Fibroblast of skin of back (primary cell): ENCODE measurements at places on chromosomes 1 and 21.

GRCh38 chr1:75615613-75616435 lies 4.9 kb upstream of the SLC44A5 start:
- peak; percentile 46 for DNase-seq

- DNase-seq, result no peak
Measured at GRCh38 chr1:169868978-169869377, 24.7 kb downstream of the SCYL3 start.

- DNase-seq, result no peak
Measured at GRCh38 chr1:96256130-96256790, 465.3 kb upstream of the PTBP2 start.

GRCh38 chr1:222454186-222454585 lies 93.7 kb downstream of the HHIPL2 start:
- peak; percentile 46 for DNase-seq

DNA sequence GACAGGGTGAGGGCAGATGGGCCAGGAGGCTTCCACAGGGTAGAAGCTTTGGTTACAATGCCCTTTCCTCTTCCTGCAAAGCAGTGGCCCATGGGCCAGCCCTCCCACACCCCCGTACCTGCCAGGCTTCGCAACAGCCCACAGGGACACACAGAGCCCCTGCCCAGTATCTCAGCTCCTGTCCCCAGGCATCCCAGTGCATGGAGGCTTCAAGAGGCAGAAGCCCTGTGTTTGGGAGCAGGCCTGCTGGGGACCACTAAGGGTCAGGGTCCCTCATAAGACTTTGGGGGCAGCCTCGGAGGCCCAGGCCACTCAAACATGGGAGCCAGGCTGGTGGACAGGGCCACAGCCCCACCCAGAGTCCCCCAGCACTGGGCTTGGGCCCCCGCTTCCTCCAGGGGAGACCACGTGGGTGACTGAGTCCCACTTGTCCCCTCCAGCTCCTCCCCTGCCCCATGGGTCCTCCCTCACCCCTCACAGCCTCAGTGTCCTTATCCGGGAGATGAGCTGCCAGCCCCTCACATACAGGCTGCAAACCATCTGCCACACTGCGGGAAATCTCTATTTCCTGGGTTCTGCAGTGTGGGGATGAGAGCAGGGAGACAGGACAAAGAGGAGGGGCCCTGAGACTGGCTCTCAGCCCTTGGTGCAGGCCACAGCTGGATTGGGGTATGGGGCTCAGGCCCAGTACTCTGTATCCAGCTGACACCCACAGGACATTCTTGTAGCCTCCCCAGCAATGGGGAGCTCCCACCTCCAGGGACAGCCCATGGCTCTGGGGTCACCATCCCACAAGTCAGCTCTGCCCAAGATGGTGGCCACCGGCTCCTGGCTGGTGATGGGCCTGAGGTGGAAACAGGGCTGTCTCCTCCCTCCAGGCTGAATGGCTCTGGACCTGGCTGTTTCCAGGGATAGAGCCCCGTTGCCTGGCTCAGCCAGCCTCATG lies 50.7 kb downstream of the WNT9A start:
- no peak for DNase-seq

DNA sequence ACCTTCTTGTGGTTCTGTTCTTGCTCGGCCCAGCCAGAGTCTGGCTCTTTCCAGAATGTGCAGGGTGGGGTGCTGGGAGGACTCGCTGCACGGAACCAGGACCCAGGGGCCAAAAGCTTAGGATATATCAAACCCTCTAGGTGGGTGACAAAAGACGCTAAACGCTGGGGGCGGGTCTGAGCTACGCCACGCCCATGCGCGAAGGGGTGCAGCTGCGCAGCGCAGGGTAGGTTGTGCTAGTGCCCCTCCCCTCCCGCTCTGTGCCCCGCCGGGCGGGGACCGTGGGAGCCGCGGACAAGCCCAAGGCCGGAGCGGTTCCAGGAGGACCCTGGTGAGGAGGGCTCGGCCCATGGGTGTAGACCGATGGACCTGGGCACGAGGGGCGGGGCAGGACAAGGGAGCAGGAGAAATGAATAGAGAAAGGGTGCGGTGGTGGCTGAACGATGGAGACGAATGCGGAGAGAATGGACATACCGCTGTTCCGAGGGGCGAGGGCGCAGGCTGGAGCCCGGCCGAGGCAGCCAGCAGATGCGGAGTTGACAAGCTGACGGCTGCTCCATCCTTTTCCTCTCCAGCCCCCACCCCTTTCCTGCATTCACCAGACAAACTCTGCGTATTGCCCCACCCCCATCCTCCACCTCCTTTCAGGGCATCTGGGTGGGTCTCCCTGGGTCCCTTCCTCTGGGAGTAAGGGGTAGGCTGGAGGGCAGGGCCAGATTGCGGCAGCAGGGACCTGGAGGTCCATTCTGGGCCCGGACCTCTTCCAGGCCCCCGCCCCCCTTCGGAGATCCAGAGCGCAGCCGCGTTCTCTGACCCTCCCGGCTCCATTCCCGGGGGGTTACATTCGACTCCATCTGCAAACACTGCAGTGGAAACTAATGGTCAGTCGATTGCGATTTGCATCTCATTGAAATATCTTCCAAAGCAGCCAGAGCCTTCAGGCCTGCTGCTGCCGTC lies at the start of gene RUSC1:
RUSC1 (plus strand) TSS at position 234 of the 957 bp plus-strand sequence. CDS start 880 bp downstream, outside the sequence.
- DNase-seq, result peak; percentile 58

- no peak for DNase-seq
Measured at GRCh38 chr1:42851960-42852607, 5.7 kb downstream of the ZNF691 start.

DNA sequence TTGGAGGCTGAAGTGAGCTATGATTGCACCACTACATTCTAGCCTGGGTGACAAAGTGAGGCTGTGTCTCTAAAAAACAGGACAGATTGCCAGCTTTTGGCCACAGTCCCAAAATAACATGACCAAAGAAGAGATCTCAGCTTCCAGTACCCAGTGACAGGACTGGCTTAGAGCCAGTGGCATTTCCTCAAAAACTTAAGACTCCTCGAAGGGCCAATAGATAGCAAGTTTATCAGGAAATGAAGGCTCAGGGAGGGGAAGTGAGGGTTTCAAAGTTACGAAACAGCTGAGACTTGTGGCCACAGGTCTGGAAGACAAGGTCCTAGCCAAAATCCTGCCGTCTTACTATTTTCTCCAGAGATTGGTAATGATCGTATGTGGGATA lies 6.3 kb upstream of the TMEM39B start:
- peak; percentile 95 for DNase-seq

- no peak for DNase-seq
Measured at GRCh38 chr21:26884436-26884835, 39.2 kb upstream of the ADAMTS1 start.

GRCh38 chr1:67162954-67163353 lies 3.3 kb upstream of the IL23R start:
- DNase-seq, result peak; percentile 8

DNA sequence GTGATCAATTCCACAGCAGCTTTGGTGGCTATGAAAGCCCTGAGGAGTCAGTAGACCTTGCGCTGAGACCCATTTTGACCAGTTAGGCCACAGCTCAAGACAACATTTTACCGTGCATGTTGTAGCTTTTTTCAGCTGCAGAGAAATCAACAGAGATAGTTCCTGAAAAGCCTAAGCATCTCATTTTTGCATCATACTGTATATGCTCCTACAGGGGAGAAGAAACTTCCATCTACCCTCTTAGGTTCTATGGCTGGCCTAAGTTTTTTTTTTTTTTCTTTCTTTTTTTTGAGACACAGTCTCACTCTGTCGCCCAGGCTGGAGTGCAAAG lies 24.8 kb upstream of the EYA3 start:
- no peak for DNase-seq

DNA sequence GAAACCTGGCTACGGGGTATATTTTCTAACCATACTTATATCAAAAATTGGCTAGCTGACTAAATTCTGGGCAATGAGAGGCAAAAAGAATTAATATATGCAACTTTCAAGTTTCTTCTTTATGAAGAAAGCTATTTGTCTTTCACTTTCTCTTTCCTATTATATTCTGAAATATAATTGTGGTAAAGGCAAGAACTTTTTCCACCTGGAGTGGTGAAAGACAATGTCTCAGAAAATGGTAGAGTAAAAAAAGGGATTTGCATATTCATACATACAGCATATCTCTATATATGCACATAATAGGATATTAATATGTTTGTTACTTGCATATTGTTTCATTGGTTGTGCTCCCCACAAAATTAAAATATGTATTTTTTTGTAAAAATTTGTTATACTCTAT lies 793.8 kb downstream of the PLA2G4A start:
- no peak for DNase-seq

- peak; percentile 25 for DNase-seq
Measured at GRCh38 chr1:58585581-58586151, 8.6 kb upstream of the TACSTD2 start.

DNA sequence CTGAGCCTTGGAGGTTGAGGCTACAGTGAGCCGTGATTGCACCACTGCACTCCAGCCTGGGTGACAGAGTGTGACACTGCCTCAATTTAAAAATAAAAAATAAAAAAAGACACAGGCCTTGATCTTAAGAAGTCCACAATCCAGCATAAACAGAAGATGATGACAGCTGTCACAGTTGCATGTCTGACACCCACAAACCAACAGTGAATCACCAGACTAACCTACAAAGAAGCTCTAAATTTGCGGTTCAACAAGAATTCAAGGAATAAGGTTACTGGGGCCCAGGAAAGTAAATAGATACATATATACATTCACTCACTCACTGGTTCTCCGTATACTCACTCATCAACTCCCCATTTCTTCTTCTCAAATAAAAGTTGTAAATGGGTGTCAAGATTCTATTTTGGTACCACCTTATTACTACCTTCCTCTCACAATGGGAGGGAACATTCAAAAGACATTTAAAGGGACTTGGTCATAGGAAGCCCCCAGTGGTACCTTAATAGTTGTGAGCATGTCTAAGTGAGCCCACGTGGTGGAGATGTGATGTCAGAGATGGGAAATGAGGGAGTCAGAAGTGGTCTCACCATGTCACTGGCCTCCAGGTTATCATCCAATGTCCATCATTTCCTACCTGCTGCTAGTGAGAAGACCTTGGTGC lies 66.9 kb upstream of the PRDX6 start:
- DNase-seq, result peak; percentile 29

- no peak for DNase-seq
Measured at GRCh38 chr1:83734420-83734819, 264.5 kb downstream of the TTLL7 start.

DNA sequence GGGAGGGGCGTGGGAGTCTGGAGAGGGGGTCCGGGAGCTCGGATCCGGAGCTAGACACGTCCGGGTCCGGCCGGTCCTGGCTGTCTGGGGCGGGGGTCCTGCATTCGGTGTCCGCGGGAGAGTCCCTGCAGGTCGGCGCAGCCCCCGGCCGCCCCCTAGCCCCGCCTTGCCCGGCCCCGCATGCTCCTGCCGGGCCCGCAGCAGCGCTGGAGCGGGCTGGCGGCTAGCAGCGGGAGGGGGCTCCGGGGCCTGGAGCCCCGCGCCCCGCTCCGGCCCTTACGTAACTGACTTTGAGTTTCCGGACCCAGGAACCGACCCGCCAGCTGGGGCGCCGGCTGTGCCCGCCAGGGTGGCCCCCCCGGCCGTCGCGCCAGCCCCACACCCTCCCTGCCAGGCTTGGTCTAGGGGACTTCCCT lies 26.9 kb upstream of the EPB41 start:
- no peak for DNase-seq

DNA sequence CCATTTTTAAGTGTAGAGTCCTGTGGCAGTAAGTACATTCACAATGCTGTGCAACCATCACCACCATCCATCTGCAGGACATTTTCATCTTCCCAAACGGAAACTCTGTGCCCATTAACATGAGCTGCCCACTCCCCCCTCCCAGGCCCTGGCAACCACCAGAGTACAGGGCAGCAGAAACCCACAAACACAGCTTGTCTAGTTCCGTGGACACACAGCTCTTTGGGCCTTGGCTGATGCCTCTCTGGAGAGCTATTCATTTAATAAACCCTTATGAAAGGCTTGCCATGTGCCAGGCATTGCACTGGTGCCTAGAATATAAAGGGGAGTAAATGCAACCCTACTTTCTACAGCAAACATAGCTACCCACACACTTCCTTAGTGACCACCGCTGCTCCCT lies 28.0 kb downstream of the STUM start:
- DNase-seq, result no peak

DNA sequence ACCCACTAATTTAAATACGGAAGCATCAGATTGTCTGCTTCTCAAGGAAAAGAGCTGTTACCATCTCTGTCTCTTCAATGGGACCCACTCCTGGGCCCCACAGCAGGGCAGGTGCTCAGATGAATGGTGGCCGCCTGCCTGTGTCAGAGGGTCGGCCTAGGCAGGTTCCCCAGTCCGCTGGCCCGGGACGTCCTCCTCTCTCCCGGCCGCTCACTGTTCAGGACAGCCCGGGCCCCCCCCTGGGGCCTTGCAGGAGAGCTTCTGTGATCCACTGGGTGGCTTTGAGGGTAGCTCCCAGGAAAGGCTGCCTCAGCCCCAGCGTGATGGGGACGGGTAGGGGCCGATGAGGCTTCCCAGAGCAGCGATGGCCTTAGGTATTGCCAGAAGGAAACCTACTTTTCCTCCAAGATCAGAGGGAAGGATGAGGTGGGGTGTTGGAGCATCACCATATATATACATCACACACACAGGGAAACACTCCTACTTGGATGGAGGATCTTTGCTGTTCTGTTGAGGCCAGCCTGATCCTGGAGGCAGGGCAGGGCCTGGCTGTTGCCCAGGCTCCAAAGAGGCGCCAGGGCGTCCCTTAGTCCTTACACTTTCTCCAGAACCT lies 231.3 kb downstream of the SDCCAG8 start:
- no peak for DNase-seq

DNA sequence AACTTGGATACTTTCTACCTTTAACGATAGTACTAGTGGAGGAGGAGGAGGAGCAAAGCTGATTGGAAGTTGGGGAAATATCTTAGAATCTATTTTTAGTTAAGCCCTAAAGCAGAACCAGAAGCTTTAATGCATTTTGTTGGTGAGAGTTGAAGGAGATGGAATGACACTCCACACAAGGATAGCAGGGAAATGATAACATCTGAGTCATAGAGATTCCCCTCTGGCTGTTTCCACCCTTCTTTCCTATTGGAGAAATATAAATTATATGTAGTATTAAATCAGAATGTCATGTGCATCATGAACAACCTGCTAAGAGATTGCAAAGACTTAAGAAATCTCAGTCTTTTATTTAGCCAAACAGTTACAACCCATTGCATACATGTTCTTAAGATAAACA lies 1357.7 kb downstream of the NCAM2 start:
- no peak for DNase-seq
